Thyroid gland (tissue), 4 donors: ENCODE measurements at places on chromosomes 3 and 15. TPM values are rescaled to one million over a fixed set of nuclear protein-coding genes. Genes with fewer than 3 reads are reported as not detected.

- no peak for DNase-seq
Observed at GRCh38 chr15:66564136-66565041, 1.4 kb downstream of the LCTL start.

DNA sequence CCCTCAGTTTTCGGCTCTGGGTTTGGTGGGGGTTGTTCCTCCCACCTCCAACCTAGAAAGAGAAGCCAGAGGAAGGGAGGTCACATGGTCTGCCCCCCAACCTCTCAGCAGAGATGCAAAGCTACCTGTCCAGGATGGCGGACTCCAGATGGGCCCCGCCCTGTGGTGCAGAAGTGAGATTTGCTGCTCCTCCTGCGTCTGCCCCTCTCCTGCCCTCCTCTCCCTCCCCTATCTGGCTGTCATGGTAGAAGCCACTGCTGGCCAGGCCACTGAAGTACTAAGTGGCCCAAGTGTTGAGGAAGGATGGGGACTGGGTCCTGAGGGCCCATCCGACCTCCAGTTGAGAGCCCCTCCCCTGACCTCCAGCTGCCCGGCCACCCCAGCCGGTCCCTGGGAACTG is 2.1 kb upstream of the SEMA3B start:
- DNase-seq, result no peak

- no peak for DNase-seq
Observed at GRCh38 chr3:62226601-62227339, 146.6 kb downstream of the FEZF2 start.

DNA sequence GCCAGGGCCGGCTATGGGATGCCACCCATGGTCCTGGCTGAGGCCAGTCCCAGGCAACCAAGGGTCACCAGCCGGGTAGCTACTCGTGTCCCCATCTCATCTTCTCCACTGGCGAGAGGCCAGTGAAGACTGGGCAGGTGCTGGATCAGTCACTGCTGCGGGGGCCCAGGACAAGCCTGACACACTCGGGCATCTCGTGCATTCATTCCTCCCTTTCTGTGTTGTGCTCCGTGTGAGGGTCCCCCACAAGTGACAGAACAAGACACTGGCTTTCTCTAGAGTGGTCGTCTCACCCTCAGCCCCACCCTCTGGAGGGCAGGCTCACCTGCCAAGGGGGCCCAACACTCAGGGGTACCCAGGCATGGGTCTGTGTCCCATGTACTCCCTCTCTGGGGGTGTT is 48.4 kb downstream of the ROPN1B start:
- no peak for DNase-seq

- DNase-seq, result no peak
Observed at GRCh38 chr3:13705051-13705450, 156.1 kb downstream of the FBLN2 start.

DNA sequence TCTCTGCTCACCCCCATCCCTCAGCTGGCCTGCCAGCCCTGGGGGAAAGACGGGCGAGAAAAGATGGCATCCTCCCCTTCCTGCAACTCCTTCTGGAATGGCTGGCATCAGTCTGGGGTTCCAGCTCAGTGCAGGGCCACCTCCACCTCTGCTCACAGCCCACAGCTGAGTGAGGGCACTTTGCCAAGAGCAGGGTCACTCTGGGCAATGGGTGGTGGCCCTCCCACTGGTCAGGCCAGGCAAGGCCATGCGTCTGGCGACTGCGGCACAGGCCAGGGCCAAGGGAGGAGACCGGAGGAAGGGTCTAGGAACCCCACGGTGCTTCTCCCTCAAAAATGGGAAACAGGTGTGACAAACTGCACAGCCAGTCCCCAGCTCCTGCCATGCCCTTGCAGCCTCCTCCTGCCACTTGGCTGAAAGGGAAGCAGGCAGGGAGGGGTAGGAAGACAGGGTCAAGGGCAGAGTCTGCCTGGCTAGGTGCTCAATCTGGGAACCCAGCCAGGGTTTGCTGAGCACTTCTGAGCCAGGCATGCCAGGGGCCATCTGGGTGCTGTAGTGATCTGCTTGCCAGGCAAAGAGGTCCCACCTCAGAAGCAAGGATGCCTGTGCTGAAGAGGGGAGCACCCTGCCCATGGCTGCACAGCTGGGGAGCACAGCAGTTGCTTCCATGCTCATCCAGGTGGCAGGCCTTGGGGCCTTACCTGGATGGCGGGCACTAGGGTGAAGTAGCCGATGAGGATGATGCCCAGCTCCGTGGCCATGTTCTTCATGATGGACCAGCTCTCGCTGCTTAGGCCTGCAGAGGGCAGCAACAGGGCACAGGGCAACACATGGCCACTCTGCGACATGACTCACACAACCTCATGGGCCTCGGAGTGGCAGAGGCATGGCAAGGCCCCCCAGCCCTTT is 41.2 kb downstream of the PTPN23 start:
- DNase-seq, result peak; percentile 64

- DNase-seq, result no peak
Observed at GRCh38 chr3:31275038-31275572, 257.6 kb upstream of the STT3B start.

Gene KLHL40
- not detected for total RNA-seq

Gene CAMKV
- not detected for total RNA-seq

Gene GATM
- total RNA-seq, result 20.6 TPM

Gene KLF15
- total RNA-seq, result 24.1 TPM

Gene ZNF80
- not detected for total RNA-seq

Gene C3orf52
- 55.4 TPM for total RNA-seq
